T-helper 1 cell (primary cell): ENCODE measurements at places on chromosomes 2 and 18.

- DNase-seq, result no peak
These were observed 2.7 kb downstream of the CHPF start for GRCh38 chr2:219540784-219541504.

GRCh38 chr2:217288472-217289063 lies 428.7 kb upstream of the TNP1 start:
- no peak for DNase-seq

- DNase-seq, result no peak
These were observed 44.2 kb downstream of the CEP192 start for GRCh38 chr18:13035249-13035914.

- no peak for DNase-seq
These were observed 28.9 kb downstream of the MGAT5 start for GRCh38 chr2:134282629-134283400.

- DNase-seq, result no peak
These were observed 224.5 kb downstream of the DLGAP1 start for GRCh38 chr18:4230450-4231168.

DNA sequence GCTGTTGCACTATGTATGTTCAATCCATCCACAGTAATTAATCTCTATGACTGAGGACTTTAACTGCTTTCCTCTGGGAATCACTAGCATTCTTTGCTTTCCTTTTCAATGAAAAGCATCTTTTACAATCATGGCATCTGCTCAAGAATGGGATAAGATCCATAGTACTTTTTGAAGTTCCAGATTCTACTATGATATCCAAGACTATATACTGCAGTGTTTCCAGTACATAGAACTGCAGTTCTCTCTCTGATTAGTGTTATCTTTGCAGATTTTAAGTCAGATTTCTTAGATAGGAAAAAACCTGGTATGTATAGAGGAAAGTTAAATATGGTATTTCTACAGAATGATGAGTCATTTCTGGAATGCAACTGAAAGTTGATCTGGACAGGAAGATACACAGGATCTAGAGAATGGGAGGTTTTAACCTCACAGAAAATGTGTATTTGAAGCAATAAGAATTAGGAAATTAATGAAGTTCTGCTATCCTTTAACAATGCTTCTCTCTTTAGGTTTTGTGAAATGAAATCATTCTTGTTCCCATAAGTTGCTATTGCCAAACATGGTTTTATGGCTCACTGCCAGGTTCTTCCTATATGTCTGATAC lies 670.7 kb downstream of the ERBB4 start:
- DNase-seq, result no peak

DNA sequence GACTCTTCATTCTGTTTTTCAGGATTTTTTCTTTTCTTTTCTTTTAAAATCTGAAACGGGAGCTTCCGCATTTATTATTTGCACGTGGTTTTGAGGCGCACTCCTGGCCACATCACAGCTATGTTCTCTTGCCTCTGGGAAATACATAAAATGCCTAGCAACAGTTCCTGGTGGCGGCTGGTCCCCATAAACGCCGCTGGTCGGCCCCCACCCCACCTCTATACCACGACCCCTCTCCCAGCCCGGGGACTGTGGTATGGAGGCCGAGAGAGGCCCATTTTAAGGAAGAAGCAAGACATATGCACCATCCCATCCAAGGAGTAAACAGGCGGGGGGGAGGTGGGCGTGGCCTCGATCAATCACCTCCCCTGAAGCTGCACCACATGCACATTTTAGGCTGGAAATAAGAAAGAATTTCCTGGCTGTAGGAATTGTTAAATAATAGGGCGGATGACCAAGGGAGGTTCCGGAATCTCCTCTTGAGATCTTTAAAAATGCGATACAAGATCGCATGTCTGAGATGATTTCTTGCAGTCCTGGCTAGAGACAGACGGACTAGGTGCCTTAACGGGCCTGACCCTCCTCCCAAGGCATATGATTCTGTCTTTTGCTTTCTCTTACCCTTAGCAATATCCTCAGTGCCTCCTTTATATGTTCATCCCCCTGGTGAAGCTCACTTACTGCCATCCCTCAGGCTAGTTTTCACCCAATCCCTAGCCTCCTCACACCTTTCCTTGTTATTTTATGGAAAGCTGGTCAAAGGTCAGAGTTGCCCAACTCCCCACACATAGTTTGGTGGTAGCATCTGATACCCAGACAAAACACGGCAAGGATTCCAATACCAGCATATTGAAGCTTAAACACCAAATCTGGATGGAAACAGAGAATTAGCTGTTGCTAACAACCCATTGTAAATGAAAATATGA lies 82.4 kb downstream of the BCL2 start:
- DNase-seq, result no peak

DNA sequence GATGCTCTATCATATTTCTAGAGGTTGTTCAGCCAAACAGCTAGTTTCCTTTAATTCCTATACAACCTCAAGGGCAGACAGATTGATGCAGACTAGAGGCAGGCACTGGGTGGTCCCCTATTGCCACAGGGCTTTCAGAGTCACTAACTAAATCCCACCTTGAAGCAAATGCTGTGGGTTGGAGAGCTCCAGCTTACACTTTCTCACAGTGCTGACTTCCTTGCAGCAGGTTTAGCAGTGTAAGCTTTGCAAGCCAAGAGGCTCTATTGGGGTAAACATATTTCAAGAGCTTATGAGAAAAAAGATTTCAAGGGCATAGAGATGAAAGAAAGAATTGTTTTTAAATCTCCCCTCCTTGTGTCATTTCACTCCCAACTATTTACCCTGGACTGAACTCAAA lies 366.5 kb upstream of the CRIM1 start:
- DNase-seq, result no peak

- no peak for DNase-seq
These were observed 119.0 kb downstream of the FEZ2 start for GRCh38 chr2:36478999-36479398.

DNA sequence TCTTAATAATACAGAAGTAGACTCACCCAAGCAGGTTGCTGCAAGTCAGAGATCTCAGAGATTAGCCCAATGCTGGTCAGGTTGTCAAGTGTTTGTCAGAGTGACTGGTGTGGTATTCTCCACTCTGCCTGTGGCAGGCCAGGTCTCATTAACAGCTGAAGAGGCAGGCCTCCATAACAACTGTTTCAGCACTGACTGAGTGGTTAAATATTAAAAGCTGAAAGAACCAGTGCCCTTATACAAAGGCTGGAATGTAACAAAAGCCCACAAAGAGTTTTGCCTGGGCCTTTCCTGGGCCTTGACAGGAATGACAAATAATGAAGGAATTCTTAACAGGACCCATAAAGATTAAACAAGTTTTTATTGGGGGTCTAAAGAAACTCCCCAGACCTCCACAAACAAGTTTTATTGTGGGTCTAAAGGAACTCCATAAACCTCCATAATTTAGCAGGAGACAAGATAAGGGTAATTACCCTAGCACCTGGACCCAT lies 26.8 kb downstream of the SULT1C2 start:
- DNase-seq, result no peak

DNA sequence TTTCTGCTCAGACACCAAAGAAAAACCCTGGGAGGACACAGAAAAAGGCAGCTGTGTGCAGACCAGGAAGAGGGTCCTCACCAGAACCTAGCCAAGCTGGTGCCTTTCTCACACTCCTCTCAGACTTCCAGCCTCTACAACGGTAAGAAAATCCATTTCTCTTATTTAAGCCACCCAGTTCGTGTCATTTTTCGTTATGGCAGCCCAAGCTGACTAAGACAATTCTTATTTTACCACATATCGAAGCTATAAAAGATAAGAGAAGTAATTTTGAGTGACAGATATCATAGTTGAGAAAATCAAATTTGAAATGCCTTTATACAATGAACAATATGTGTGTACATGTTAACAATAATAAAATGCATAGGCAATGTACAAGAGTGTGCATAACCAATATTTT lies 219.5 kb downstream of the CBLN2 start:
- no peak for DNase-seq

GRCh38 chr2:238016526-238016925 lies 44.3 kb upstream of the SCLY start:
- DNase-seq, result no peak

DNA sequence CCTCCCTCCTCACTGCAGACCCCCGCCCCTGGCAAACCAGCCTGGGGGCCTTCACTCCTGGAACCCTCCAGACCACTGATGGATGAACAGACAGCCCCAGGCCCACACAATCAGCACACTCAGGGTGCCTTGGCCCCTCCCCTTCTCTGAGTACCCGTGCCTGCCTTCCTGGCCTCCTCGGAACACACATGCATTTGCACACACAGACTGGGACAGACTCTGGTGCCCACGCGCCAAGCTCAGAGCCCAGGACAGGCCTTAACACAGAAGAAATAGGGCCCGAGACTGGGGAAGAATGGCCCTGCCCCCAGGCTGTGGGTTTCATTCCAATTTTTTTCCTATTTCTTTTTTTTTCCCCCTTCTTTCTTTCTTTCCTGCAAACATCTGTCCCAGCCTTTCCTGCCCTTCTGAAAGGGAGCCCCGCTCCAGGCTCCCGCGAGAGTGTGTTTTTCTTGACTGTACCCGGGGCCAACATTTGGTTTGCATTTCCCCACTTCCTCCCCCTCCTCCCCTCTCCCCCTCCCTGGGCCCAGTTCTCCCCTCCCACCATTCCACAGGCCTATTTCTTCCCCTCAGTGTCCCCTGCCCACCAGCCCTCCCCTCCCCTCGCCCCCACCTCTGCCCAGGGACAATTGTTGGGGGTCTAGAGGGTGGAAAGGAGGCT lies 618 bp upstream of the TNS1 start:
- DNase-seq, result no peak

- DNase-seq, result no peak
These were observed 24.8 kb downstream of the TTC27 start for GRCh38 chr2:32652555-32653209.

DNA sequence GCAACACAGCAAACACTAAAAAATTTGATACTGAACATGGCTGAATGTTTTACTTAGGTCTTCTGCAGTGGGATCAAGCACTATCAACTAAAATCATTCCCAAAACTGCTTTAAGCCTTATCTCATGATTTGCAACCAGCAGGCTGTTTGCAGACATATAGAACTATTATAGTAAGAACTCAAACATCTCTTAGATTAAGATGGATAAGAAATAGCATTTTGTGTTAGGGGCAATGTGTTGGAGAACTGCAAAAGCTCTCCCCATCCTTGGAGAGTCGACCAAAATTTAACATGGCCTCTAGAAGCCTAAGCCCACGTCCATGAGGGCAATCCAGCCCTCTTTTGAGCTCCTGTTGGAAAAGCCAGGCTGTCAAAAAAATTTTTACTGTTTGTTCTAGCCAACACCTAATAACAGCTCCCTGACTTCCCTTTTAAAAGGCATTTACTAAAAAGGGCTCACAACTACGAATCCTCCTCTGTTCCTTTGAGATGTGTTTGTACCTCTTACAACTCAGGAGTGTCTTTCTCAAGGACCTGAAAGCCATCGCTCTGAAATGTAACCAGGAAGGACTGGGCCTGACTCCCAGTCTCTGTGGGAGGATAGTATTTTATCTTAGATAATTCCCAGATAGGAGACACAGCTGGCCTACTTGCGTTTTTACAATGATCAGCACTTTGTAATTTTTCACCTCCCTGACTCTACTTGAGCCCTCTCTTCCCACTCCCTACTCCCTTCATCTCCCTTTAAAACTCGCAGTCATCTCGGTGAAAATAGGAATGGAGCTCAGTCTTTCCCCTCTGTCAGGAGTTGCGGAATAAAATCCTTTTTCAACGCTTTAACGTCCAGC lies 1.4 kb downstream of the KRCC1 start:
- no peak for DNase-seq

DNA sequence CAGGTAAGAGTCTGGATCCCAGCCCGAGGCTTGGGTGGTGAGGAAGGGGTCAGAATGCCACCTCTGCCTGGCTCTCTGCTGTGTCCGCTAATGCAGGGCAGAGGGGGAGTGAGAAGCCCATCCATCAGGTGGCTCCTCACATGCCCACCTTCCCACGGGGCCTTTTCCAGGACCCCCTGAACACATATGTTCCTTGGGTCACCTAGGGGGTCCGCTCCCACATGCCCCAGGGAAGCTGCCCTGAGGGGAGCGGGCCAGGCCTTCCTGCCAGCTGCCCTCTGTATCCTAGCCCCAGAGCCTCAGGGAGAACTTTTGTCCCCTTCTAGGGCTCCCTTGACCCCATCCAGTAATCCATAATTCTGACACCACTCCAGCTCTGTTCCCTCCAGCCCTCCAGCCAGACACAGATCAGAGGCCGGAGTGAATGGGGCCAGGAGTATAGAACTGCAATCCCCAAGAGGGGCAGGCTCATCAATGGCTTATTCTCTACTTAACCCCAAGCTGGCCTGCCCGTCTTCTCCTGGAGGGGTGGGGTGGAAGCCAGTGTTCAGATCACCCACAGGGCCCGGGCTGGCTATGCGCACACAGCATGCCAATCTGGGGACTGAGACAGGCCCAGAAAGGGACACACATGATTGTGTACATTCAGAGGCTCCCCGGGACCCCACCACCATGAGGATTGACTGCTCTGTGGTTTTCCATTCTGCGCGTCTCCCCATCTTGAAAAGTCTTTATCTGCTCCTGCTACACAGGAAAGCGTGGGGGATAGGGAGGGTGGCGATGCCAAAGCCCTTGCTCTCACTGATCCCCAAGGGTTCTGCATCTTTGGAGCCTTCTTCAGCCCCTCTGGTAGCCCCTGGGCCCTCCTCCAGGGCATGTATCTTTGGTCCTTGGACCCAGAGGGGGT lies 1.1 kb downstream of the EMILIN1 start:
- DNase-seq, result no peak

DNA sequence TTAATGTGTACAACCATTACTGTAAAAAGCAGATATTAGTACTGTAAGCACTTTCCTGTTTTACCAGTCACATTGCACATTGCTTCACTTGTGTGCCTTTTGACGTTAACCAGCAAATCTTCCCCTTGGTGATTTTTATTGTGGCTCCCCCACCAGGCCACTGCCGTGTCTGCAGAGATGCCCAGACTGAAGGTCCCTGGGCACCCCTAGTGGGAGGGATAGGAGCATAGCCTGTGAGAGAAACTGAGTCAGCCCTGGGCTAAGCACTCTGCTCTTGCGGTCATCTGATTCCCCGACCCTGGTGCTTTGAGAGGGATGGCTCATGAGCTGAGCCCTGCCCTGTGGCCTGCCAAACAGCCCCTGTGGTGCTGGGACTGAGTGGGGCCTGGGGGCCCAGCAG lies 73.4 kb downstream of the INPP4A start:
- no peak for DNase-seq

DNA sequence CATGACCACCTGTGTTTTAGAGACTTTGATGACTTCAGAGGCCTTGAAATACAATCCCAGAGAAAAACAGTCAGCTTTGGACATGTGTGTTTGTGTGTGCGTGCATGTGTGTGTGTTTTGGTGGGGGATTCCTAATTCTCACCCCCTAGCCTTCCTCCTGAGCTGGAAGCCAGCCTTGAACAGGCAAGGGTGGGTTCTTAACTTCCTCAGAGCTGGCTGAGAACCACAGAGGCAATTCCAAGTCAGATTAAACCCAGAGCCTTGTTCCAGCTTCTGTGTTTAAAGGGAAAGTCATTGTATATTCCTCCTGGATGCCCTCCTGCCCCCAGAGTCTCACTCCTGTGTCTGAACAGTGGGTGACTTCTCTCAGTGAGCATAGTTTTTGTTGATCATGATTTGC lies 45.2 kb upstream of the MGAT4A start:
- DNase-seq, result no peak
